ENCODE measurements at places on chromosomes 5 and 9.

DNA sequence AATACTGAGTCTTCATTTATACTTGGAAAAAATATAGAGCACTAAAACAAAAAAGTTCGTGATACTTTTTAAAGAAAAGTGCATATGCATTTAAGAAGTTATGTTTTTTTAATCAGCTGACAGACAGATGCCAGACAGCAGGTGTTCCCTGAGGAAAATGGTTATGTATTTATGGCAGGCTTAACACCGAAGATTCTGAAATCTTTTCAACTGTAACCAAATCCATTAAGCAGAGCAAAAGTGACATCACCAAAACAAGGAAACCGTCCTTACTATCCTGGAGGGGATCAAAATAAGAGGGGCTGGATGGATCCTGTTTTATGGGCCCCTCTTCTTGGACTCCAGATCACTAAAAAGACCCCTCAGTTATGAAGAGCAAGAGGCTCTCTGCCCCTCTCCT, 404.9 kb upstream of the ADAMTS16 start:
- DNase-seq, result no peak

DNA sequence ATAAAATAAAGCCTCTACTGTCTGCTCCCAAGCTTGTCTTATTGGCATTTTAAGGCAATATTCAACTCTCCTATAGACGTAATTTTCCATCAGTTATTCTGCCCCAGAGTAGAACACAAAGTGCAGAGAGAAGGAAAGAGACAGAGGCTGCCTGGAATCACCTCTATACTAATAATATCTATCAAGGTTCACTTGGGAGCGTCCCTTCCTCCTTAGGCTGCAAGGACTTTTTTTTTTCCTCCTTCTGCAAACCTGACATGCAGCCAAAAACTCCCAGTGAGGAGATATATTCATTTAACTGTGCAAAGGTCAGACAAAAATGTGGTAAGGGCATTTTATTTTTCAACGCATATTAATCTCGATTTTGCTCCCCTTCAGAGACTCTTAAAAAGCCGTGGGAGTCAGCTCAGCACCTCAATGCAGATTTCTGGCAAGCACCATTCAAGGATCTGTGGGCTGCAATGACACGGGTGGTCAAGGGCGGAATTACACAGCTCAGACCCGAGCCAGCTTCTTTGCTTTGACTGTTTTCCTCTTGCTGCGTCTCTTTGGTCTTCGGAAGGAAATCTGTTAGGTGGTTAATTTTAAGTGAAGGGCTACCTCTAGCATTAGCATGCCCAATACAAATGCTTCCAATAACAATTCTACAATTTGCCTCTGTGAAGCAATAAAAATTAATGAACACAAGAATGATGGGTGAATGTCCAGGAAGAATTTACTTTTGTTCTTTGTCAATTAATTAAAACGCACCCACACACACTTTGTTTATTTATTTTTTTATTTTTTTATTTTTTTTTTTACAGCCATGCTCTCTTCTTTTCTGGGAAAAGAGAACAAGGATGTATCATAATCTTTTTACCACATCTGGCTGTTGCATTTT, 587.7 kb upstream of the GRAMD2B start:
- DNase-seq, result peak; percentile 43

GRCh38 chr5:110027527-110028322, 338.0 kb downstream of the MAN2A1 start:
- no peak for DNase-seq

GRCh38 chr5:18314192-18314778, 680.0 kb downstream of the TAF11L14 start:
- no peak for DNase-seq

DNA sequence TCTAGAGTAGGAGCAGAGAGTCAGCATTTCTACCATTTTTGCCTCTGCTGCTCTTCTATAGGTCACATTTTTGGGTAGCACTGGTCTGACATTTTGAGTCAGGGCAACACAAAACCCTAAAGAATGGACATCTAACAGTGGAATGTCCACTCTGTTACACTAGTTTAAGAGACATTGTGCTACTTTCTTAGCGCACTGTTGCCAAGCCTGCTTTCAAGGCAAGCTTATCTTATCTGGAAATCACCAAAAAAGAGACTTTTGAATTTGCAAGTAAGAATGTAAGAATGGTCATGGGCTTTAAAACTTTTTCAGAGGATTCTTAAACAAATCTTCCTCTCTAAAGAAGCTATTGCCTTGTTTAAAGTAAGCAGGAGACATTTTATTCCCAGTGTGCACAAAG, 73.0 kb upstream of the STARD4 start:
- DNase-seq, result no peak

- DNase-seq, result no peak
Measured at GRCh38 chr5:105978011-105978410, 1692.7 kb downstream of the EFNA5 start.

- DNase-seq, result no peak
Measured at GRCh38 chr9:127437497-127438264, 13.5 kb downstream of the ZNF79 start.

DNA sequence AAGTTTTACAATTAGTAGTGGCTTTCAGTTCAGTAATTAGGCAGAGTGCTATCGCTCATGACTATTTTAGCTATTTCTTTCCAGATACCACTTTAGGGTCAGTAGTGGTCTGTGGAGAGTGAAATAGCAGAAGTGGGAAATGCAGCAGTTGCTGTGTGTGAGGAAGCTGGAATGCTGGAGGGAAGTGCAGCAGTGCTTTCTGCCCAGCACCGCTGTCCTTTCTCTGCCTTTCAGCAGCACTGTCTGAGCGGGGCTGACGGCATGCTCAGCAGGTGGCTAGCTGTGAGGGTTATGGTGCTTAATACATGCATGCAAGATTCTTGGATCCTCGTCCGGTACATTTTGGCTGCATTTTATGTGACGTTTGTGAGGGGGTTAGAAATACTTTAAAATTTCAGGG, 213.9 kb downstream of the PBX3 start:
- DNase-seq, result peak; percentile 25

- DNase-seq, result no peak
Measured at GRCh38 chr5:33964132-33964700, 20.3 kb downstream of the SLC45A2 start.

DNA sequence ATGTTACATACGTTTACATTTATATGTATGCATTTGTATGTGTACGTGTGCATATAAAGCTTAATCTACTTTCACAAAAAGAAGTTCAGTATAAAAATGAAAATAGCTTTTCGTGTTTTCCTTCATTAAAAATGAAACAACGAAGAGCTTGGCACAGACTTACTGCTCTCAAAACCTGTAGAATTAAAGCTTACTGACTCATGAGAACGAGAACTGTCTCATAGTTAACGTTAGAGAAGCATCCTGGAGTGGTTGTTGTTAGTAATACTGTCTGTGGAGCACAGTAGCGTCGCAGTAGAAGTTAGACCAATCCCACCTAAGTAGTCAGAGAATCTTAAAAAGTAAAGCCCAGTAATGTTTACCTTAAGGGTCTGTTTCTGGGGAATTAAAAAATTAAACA, 1.3 kb downstream of the MAT2B start:
- DNase-seq, result no peak

DNA sequence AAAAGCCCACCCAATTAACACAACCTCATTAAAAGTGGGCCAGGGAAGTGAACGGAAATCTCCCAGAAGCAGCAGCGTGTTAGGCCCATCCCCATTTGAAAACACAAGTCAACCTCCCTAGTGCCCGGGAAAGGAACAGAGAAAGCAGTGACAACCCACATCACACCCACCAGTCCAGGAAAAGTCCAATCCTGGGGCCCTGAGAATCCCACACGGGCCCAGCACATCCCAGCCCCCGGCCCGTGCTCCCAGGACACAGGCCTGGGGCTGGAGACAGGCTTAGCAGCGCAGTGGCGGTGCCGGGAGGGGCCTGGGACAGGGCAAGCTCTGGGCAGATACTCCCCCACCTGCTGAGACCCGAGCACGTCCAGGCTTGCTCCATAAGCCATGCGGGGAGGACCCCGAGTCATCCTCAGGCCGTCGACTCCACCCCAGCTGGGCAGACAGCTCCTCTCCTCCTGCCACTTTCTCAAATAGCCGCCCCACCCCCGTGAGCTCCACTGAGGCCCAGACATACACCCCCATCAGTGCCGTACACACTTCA, 101.0 kb downstream of the KCNT1 start:
- DNase-seq, result no peak

DNA sequence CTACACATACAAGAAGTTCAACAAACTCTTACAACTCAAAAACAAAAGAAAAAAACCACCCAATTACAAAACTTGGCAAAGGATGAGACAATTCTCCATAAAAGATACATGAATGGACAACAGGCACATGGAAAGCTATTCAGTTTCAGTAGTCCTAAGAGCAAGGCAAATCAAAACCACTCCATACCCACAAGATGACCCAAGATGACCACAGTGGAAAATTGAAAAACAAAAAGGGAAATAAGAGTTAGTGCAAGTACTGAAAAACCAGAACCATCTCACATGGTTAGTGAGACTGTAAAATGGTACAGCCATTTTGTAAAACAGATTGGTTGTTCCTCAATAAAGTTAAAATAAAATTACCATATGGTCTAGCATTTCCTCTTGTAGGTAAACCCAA, 287.1 kb upstream of the CDH9 start:
- DNase-seq, result no peak

GRCh38 chr5:160269017-160269416, 39.7 kb downstream of the FABP6 start:
- DNase-seq, result no peak

DNA sequence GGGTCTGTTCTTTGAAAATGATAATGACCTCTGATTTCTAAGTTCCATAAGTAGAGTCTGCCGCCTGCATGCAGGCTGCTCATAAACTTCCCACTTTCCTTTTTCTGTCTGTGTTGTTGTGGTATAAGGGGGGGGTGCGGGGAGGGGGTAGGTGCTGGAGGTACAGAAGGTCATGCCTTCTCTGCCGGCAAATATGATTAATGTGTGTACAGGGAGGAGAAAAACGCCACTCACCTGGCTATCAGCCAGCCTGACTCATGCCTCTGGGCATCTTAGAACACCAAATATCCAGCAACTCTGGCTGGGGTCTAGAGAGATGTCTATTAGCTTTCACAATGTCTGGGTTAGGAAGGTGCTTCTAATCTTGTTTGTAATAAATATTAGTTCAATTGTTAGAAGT, 128.3 kb downstream of the EFNA5 start:
- DNase-seq, result no peak

DNA sequence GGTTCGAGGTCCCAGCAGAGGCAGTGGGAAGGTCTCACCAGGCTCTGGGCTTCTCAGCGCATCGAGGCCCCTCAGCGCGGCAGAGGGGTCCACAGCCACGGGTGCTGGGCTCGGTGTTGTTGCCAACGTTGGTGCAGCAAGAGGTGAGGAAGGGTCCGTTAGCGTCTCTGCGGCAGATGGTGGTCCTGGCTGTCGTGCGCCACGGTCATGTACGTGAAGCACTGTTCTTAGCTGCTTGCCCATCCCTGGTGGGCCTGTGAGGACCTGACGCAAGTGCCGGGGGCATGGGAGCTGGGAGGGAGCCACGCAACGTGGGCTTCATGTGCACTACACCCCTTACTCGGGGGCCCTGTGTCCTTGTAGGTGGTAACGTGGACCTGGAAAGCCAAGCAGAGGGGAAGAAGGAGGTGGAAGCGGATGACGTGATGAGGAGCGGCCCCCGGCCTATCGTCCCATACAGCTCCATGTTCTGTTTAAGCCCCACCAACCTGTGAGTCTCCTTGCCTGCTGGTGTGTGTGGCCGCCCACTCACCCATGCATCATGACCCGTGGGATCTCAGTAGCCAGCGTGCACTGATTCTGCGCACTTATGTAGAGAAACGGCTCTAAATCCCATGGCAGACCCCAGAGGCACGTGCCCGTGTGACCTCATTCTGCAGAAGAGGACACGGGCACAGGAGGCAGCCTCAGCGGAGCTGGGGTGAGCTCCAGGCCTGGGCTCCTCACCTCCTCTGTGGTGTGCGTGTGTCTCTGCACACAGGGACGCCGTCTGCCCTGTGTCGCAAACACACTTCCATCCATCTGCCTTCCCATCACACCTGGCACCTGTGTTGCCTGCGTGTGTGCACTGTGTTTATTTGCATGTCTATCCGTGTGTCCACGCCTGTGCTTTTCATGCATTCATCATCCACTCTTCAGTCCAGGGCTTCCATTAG, 166.1 kb downstream of the CACNA1B start:
- no peak for DNase-seq

GRCh38 chr5:148828511-148829247, 2.3 kb downstream of the ADRB2 start:
- no peak for DNase-seq

- no peak for DNase-seq
Measured at GRCh38 chr9:109416135-109416706, 81.9 kb downstream of the PTPN3 start.

GRCh38 chr5:149544028-149544420, 7.2 kb downstream of the CSNK1A1 start:
- no peak for DNase-seq

DNA sequence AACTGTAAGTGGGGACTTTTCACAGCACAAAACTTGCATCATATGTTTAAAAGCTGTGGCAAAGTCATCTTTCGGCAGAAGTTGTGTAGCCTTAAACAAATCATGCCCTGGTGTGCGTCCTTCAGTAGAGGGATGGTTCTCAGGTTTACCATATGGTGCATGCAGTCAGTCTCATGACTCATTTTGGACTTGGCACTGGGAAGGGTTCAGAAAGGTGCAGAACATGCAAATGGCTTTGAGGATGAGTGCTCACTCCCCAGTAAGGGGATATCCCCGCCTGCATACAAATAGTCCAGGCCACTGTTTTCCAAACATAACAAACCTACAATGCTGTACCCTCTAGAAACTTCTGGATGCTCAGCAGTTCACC, 260.3 kb downstream of the NDUFS4 start:
- DNase-seq, result no peak

- DNase-seq, result no peak
Measured at GRCh38 chr5:10856071-10856470, 95.0 kb upstream of the DAP start.

DNA sequence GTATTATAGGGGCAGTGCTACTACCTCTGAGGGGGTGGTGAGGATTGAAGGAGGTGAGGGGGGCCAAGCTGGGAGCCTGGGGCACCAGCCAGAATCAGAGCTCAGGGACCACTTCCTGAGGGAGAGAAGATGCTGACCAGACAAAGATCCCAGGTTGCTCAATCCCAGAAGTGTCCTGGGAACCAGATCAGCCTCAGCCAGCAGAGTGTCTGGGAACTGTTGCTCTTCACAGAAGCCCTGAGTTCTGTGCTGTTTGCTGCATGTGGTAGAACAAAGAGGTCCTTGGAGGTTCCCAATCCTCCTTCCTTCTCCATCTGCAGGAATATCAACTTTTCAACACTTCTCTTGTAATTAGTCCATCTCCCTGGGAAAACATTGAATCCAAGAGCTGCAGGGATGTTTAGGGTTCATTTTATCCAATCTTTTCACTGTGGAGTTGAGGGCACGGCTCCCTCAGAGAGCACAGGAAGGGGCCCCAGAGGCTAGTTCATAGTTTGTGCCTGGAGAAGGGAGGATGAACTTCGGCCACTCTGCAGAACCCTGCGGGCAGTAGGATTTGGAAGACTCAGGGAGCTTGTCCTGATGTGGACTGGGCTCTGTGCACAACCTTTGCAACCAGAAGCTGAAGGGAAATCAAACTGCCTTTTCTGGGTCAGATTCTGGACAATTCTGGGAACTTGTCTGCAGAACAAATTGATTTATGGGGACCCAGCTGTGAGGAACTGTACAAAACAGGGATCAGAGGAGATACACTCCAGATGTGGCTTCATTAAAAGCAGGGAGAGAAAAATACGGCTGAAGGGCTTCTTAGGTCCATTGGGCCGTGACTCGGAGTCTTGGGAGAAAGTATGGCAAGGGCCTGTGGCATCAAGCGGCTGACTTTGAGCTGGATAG, 57.1 kb downstream of the GALNT12 start:
- DNase-seq, result no peak

Data from hippocampal formation (tissue), 2 donors.